ENCODE measurements at places on chromosomes 1 and 21.

GRCh38 chr1:160565564-160565963, 13.7 kb downstream of the CD84 start:
- DNase-seq = no peak

- DNase-seq = no peak
Observed at GRCh38 chr1:228032041-228032440, 25.2 kb downstream of the WNT3A start.

GRCh38 chr1:184379111-184379752, 7.6 kb upstream of the C1orf21 start:
- DNase-seq = no peak

GRCh38 chr1:24541711-24542346, 14.1 kb upstream of the NCMAP start:
- peak; percentile 28 for DNase-seq

DNA sequence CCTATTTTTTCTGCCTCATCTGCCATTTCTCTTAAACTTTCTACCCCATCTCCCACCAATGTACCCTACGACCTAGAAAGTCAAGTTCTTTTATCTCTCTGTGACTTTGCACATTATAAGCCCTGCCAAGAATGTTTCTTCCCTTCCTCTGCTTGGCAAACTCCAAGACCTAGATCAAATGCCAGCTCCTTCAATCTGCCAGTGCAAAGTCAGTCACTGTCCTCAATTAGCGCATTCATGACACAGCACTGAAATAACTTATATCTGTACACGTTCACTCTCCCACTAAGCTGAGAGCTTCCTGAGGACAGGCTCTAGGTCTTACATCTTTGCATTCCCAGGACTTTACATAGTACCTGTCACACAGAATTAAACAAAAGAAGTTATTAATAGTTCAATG, 21.4 kb upstream of the LSM10 start:
- no peak for DNase-seq

DNA sequence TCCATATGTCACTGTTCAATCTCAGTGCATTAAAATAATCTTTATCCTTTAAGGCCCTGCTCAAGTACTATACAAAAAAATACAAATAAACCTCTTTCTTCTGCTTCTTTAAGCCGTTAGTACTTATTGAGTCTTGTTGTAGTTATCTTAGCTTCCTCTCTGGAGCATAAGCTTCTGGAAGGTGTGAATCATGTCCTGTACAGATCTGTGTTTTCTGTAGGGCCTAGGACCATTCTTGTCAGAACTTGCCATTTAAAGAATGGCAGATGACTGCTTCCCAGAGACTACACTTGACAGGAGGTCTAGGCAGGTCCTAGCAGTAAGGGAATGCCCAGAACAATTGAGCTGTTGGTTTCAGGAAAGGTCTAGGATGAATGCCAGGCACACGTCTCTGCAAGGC, 12.9 kb downstream of the NEK7 start:
- DNase-seq = no peak

GRCh38 chr1:220370041-220370700, 97.9 kb upstream of the RAB3GAP2 start:
- no peak for DNase-seq

DNA sequence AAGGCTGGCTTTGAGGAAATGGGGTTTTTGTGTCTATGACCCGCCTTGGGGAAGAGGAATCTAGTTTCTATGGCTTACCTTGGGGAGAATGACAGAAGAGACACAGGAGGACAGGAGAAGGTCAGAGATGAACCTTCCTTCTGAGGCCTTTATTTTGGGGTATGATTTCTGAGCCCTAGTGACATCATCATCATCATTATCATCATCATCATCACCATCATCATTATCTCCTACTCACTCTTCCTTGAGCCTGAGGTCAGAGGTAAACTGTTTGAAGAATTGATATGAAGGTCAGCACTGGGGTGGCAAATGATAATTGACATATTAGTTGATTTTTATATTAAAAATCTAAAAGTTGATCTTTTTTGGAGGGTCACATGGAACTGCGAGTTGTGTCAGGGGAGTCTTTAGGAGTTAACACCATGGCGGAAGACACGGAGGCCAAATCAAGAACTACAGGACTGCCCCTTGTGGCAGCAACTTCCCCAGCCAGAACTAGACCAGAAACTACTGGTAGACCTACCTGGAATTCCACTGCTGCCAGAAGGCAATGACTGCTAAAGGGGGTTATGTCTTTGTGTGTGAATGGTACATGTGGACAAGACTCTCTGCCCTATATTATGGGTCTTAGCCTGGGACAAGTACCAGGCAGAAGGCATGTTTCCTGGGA, 49.8 kb upstream of the WLS start:
- DNase-seq = no peak

DNA sequence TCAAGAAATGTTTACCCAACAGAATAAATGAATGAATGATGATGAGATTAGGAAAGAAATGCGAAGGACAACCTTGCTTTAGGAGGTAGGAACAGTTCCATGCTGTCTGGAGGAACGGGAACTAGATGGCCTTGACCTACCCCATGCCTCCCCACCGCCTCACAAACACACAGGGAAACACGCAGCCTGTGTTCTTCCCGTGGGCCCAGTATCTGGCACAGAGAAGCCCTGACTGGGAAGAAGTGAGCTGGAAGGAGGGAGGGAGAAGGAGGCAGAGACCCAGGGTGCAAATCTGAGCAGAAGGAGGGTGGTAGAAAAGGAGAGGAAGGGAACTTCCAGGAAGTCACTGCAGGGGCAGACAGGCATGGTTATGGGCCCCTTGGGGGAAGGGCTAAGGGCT, 3.5 kb upstream of the ADORA1 start:
- no peak for DNase-seq

- no peak for DNase-seq
Observed at GRCh38 chr1:40199126-40199525, 37.9 kb downstream of the RLF start.

DNA sequence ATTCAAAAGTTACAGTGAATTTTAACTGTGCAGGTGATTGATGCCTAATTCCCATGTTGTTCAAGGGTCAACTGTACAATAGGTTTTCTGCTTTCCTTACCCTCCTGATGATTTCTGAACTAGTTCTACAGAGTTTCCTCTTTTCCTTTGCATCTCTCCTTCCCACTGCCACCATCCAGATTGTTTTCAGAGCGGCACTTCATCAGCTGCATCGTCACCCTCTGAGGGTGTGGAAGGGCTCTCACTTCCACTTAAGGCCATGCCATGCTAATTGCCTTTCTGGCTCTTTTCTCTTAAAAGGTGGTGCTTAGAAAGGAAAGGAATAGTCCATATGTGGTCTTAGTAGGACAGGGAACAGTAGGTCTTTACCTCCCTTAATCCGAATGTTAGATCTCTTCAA, 39.1 kb downstream of the DISC1 start:
- no peak for DNase-seq

- no peak for DNase-seq
Observed at GRCh38 chr1:36846357-36846756, 188.0 kb downstream of the GRIK3 start.

- peak; percentile 36 for DNase-seq
Observed at GRCh38 chr1:22471078-22471477, 19.4 kb downstream of the ZBTB40 start.
